Dorsolateral prefrontal cortex (tissue), 122 donors: ENCODE measurements at places on chromosomes 2 and 18.
A peak's percentile ranks its signal among the peaks of the same experiment; 100 is the strongest.

GRCh38 chr2:120346667-120347358 is 877 bp downstream of the INHBB start:
- peak; percentile 44 for DNase-seq

GRCh38 chr2:173240083-173240482 is 114.6 kb upstream of the CDCA7 start:
- DNase-seq, result no peak

DNA sequence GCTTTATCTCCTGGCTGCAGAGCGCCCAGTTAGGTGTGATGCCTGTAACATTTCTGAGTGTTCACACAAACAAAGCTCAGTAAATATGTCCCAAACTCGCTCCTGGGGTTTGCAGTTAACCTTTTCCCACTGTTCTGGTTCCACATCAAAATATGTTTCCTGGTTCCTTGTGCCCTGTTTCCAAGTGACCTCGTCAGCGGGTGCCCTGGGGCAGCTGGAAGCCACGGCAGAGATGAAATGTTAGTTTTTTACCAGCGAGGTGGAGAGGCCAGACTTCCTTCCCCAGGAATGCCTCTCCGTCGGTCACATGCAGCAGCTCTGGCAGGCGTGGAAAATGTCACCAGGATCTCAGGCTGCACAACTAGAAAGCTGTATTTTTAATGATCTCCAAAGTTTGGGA is 18.2 kb downstream of the NFATC1 start:
- no peak for DNase-seq

DNA sequence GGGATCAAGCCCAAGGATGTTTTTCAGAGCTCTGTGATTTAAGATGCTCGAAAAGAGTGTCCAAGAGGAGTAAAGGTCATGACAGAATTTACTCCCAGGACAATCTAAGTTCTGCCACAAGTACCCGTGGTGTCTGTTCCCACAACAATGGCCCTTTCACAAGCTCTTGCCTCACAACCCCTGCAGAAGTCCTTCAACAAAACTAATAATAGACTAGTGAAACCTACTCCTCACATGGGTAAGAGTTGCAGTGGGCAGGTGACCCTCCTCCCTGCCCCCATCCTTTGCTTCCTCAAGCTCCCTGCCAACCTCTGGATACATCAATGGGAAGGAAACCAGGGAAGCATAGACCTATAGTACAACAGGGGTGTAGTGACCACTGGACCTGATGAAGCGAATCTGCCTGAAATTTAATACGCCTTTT is 34.9 kb downstream of the PTCD3 start:
- no peak for DNase-seq

- no peak for DNase-seq
Observed at GRCh38 chr2:161111531-161111930, 48.7 kb upstream of the TANK start.

DNA sequence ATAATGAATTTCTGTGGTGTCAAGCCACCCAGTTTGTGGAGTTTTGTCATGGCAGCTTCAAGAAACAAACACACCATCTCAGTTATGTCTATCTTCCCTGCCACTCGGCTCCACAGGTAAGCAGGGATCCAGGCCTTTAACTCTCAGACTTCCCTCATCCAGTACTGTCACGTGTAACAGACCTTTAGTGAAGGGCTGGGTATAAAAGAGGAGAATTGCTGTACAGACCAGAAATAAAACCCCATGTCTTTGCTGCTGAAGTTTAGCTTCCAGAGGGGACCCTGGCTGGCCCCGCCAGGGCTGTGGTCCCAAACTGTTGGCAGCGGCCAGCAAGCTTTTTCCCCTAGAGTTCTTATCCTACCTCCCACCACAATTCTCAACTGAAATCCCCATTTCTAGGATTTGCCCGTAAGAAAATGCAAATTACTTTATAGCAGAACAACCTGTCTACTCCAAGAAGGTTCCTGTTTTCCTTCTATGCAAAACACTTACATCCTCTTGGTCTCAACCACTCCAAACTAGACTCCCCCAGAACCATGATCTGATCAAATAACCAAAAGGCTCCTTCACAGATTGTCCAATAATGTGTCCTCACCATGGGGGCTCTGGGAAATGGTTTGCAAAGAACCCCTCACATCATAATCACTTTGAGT is 438.0 kb upstream of the ID2 start:
- no peak for DNase-seq

DNA sequence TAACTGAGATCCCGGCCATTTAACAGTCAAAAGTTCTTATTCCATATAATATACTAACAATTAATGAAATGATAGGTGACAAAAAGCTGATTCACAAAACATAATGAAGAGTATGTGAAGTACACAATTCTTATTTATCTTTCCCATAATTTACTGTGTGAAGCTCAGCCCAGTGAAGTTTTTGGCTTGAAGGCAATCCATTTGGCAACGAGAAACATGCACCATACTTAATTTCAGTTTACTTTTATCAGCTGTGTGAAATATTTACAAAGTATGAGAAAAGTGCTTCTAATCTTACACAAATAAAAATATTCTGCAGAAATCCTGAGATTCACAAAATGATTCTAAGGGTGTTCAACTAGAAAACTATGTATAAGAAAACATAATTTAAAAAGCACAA is 12.3 kb downstream of the FAM98A start:
- no peak for DNase-seq

- DNase-seq, result no peak
Observed at GRCh38 chr2:68351997-68352396, 13.1 kb upstream of the PLEK start.
